ENCODE measurements at places on chromosomes 16 and 17.

DNA sequence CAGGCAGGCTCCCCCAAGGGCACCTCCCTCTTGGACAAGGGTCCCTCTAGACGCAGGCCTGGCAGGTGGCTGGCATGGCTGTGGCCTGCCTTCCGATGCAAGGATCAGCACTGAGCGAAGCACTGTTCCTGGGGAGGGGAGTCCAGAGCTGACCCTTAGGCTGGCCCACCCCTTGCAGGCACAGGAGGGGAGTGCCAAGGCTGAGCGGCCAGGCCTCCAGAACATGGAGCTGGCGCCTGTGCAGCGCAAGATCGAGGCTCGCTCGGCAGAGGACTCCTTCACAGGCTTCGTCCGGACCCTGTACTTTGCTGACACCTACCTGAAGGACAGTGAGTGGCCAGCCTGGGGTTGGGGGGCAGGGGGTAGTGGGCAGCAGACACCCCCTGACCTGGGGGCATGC is 16.8 kb upstream of the MYO15B start:
- no peak for DNase-seq

DNA sequence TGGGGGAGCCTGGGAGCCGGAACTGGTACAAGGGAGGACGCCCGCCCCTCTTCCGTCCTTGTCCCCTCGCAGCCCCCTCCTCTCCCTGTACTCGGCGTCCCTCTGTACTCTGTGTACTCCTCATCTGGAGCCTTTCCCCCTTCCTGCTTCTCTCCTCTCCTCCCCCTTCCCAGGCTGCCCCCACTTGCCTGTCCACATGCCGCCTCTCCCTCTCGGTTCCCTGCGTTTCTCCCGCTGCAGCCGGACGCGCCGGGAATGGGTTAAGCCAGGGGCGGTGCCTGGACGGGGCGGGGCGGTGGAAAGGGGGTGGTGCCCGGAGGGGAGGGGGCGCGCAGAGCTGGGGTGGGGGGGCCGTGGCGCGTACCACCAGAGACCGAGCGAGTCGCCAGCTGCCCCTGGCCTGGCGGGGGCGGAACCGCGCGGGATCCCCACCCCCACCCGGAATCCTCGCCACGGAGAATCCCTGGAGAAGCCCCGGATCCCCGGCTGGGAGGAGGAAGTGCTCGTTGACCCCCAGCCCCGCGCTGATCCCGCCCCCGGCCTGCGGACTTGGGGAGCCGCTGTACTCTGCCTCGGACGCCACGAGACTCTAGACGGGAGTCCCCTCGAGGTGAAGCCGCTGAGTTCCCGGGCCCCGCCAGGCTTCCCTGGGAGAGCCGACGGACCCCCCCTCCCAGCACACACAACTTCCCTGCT is 22.6 kb downstream of the GJD3 start:
- peak; percentile 49 for DNase-seq

DNA sequence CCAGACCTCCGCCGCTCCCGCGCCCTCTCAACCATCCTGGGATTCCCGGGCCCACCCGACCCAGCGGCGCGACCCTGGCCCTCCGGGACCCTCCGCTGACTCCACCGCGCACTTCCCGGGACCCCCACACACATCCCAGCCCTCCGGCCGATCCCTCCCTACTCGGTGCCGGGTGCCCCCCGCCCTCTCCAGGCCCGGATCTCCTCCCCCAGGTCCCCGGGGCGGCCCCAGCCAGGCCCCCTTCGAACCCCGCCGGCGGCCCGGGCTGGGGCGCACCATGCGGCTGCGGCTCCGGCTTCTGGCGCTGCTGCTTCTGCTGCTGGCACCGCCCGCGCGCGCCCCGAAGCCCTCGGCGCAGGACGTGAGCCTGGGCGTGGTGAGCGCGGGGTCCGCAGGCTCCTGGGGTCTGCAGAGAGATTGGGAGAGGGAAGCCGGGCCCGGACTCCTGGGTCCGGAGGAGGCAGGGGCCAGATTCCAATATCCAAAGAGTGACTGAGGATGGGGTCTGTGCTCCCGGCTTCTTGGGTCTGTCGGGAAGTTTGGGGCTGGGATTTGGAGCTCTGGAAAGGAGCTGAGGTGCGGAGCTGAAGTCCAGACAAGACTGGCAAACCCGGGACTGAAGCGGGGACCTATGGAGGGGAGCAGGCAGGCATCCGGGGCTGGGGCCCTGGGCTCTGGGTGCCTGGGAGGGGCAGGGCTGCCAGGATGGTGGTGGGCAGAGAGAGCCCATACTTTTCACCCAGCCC is 453 bp downstream of the MMP25 start:
- DNase-seq, result no peak

DNA sequence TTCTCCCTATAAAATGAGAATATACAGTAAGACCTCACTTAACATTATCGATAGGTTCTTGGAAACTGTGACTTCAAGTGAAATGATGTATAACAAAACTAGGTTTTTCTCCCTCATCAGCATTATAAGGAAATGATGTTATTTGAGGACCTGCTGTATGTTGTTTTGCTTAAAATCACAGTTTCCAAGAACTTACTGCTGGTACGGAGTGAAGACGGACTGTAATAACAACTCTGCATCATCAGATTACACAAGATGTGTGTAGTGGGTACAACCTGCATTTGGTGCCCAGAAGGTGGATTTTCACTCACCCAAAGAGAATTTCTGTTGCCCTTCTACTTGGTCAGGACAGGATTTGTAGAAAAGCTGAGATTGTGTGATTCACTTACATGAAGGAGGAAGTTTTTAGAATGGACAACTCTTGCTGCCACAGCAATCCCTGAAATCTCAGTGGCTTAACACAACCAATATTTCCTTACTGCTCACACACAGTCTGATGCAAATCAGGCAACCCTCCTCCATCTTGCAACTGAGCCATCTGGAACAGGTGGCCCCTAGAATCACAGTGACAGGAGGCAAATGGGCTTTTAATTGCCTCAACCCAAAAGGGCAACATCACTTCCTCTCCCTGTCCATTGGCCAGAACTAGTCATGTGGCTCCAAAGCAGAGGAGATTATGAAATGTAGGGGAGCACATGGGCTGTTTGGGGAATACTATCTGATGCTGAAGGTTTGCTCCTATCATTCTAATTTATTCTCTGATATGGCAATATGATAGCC is 67.6 kb upstream of the CACNG5 start:
- DNase-seq, result no peak

GRCh38 chr16:77299395-77299794 is 100.2 kb downstream of the SYCE1L start:
- no peak for DNase-seq

DNA sequence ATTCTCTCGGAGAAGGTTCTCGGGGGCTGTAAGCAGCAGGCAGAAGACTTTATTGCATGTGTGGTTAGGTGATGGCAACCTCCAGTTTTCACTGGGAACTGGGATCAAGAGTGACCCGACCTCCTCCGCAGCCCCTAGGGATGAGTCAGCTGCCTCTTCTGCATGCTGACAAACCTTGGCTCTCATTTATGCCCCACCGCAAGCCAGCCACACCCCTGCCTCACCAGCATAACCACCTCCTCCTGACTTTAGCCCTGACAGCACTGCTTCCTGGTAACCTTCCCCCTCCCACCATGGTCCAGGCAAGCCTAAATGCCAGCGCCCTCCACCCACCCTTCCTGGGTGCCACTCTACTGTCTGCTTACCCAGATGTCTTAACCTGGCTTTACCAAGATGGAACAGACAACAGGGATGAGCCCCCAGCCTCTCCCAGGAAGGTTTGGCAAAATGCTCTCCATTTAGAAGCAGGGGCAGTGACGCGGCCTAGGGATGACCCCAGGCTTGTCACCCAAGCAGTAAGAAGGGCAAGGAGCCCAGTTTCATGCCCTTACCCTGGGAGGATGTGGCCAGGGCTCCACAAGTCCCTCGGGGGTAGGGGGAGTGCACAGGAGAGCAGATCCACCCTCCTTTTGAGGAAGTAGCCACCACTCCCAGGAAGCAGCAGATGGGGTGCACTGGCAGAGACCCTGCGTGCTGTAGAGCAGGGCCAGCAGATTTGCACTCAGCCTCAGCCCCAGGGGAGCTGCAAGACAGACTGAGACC is 73.5 kb downstream of the GOSR1 start:
- DNase-seq, result peak; percentile 2

DNA sequence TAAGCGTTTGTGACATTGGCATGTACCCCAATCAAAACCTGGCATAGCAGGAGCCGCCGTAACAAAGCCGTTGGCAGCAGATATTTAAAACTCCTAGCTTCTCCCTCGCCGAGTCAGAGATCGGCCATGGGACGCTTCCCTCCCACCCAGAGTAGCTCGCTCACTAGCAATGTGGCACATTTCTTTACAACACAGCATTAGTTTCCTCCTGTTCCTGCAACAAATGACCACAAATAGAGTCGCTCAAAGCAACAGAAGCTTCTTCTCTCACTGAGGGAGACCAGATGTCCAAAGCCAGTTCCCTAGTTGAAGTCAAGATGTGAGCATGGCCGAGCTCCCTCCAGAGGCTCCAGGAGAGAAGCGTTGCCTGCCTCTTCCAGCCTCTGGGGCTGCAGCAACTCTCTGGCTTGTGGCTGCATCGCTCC is 106.7 kb downstream of the RBFOX3 start:
- DNase-seq, result no peak

DNA sequence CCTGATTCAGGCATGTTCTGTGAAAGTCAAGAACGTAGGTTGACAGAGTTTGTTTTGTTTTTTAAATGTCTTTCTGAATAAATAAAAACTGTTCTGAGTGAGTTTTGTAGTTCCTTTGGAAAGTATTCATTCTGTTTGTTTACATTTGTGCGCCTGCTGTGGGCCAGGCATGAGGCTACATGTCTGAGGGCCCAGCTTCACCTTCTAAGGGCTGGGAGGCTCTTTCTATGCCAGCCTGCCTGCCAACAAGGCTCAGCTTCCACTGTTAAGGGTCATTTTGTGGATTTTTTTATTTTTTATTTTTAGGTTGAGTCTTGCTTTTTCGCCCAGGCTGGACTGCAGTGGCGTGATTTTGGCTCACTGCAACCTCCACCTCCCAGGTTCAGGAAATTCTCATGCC is 6.1 kb downstream of the WWOX start:
- DNase-seq, result no peak

DNA sequence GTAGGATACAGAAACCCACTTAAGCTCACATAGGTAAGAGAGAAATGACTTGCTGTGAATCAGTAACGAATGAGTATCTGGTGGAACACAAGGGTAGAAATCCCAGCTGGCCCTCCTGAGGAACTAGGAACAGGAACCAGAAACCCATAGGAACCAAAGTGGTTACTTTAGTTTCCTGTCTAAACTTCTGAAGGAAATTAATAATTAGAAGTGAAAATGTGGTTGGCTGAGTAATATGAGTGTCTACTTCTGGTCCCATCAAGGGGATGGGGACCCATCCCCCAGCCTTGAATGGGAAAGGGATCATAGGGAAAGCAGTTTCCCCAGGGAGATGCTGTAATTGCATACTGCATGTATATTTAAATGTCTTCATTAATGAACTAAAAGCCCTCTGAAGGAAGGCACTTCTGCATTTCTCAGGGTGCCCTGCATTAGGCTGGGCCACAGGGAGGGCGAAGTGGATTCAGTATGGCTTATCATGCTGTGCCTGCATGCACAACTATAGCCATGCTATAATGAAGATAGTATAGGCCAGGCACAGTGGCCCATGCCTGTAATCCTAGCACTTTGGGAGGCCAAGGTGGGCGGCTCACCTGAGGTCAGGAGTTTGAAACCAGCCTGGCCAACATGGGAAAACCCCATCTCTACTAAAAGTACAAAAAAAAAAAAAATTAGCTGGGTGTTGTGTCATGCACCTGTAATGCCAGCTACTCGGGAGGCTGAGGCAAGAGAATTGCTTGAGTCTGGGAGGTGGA is 45.6 kb downstream of the CYB5B start:
- no peak for DNase-seq

DNA sequence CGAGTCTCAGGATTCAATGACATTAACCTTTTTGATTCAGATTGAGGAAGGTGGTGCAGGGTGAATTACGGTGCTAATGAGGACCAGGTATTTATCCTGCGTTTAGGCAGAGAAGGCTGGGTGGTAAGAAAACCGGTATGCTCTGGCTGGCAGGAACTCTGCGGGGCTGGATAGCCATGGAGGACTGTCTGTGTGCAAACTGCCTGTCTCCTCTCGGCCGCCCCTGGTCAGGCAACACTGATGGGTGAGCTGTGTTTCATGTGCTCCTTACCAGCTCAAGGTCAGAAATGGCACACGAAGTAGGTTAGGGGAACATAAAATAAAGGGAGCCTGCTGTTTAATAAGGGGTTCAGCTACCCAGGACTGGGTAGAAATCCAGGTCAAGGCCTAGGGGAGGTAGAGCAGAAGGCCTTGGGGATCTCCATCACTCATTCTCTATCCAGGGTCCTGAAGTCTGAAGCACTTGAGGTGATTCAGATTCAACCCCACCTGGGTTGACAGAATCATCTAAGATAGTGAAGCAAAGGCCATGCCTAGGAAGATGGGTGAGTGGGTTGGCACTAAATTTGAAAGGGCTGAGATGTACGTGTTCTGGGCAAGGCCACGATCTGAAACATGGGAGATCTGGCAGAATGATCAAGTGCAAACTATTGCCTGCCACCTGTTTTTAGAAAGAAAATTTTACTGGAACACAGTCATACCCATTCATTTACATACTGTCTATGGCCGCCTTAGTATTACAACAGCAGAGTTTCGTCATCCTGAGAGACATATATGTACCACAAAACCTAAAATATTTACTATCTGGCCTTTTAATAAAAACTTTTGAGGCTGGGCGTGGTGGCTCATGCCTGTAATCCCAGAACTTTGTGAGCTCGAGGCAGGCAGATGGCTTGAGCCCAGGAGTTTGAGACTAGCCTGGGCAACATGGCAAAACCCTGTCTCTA is 292.5 kb downstream of the XYLT1 start:
- DNase-seq, result no peak

DNA sequence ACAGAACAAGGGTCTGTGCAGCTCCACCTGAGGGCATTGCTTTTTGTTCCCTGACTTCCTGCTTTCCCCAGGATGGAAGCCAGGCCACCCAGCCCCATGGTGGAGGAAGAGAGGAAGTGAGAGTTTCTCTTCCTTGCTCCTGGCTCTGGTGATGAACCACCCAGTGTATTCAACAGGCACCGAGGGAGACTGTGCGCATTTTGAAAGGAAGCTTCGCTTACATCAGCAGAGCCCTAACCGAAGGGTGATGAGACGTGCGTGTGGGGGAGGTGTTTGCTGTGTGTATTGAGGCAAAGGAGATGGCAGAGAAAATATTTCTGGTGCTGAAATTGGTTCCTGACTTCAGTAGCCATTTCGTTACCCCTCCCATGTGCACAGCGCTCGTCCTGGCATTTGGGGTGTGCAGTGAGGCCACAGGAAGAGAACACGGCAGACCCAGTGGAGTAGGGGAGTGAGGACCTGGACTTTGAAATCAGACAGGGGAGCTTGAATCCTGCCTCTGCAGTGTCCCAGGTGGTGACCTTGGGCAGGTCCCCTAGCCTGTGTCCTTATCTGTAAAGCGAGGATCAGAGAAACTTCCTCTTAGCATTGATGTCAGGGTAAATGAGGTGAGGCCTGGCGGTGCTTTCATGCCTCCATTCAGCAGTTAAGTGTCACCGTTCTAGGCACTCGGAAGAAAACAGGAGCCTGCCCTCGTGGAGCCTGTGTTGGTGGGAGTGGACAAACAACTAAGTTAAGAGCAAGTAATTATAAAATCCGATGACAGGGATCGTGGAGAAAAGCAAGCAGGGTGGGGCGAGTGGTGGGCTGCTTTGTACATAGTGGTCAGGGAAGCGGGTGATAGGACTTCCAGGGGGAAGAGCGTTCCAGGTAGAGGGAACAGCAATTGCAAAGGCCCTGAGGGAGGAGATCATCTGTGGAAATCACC is 7.4 kb downstream of the CMIP start:
- DNase-seq, result peak; percentile 23

All from CD4-positive, alpha-beta T cell treated with Interleukin-10 for 1 hour (primary cell).